Activated CD4-positive, alpha-beta T cell treated with anti-CD3 and anti-CD28 coated beads, Interleukin-2, amount 10 ng/mL, durations not matched to agents 7 days and 5 days (primary cell): ENCODE measurements at places on chromosomes 3 and 15.
A peak's percentile ranks its signal among the peaks of the same experiment; 100 is the strongest.

- DNase-seq, result no peak
- no peak overlapping the region for H3K27ac ChIP-seq
- H3K4me1 ChIP-seq, result peaks cover 27% of the 10 kb centered on the region
- H3K4me3 ChIP-seq, result no peak overlapping the region
These were observed 2.5 kb downstream of the TMEM266 start for GRCh38 chr15:76062286-76062685.

DNA sequence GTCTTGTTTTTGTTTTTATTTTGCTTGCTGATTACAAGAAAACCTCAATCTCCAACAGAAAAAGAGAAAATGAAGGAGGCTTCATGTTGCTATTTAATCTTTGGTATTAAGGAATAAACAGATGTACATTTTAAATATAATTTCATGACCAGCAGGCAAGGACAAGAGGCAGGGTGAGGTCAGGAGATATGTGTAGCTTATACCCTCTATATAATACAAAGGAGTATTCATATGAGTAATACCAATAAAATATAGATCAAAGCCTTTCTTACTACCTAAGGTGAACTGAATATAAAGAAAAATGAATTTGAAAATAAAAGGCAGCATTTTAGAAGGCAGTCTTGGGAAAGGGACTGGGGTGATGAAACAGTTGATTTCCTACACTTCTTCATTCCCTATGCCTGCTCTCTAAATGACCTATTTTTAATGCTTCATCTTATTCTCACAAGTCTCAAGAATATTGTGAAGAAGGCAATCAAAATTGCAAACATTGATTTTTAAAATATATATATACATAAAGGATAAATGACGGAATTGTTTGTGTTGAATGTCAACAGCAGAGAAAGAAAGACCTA, 8.6 kb upstream of the CBLB start:
- no peak for DNase-seq
- H3K27me3 ChIP-seq, result no peaks in the 10 kb centered on the region
- no peak overlapping the region for H3K4me3 ChIP-seq
- peaks cover 27% of the 10 kb centered on the region for H3K4me1 ChIP-seq

DNA sequence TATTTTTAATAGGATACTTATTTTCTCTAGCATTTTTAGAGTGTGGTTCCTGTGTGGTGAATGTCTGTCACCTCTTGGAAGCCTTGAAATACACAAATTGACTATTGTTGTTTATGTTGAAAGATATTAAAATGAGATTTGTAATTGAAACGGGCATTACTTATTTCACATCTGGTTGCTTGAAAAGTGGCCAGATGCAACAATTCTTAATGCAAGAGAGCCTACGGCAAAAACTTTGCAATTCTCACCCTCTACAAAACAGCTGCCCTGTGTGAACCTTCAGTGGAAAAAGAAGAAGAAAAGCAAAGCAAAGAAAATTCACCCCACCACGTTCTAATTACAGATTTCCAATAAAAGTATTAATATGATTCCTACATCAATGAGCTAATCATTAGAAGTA, 46.6 kb downstream of the PPARG start:
- H3K36me3 ChIP-seq, result no peaks in the 10 kb centered on the region
- no peak overlapping the region for H3K27ac ChIP-seq
- no peak overlapping the region for H3K4me3 ChIP-seq
- peaks cover 14% of the 10 kb centered on the region for H3K4me1 ChIP-seq
- peaks cover 2% of the 10 kb centered on the region for H3K27me3 ChIP-seq

DNA sequence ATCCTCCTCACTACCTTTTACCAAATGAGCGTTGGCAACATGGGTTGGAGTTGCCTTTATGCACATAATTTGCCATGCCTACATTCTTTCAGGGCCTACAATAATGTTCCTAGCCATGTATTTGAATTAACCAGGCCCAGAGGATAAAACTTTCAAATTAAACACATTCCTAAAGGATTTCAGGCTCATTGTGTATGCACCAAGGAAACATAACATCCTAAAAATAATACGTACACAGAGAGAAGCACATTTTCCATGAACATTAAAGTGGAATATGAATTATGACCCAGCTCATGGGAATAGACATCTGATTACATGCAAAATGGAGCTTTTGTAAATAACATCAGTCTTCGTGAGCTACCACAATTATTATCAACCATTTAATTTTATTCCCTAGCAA, 203.3 kb downstream of the RORA start:
- H3K4me3 ChIP-seq, result no peak overlapping the region
- DNase-seq, result no peak
- H3K36me3 ChIP-seq, result no peaks in the 10 kb centered on the region

GRCh38 chr3:115576325-115576875, 46.9 kb upstream of the GAP43 start:
- no peak overlapping the region for H3K4me3 ChIP-seq
- no peaks in the 10 kb centered on the region for H3K36me3 ChIP-seq
- no peak for DNase-seq
- no peaks in the 10 kb centered on the region for H3K4me1 ChIP-seq
- H3K27ac ChIP-seq, result no peak overlapping the region

DNA sequence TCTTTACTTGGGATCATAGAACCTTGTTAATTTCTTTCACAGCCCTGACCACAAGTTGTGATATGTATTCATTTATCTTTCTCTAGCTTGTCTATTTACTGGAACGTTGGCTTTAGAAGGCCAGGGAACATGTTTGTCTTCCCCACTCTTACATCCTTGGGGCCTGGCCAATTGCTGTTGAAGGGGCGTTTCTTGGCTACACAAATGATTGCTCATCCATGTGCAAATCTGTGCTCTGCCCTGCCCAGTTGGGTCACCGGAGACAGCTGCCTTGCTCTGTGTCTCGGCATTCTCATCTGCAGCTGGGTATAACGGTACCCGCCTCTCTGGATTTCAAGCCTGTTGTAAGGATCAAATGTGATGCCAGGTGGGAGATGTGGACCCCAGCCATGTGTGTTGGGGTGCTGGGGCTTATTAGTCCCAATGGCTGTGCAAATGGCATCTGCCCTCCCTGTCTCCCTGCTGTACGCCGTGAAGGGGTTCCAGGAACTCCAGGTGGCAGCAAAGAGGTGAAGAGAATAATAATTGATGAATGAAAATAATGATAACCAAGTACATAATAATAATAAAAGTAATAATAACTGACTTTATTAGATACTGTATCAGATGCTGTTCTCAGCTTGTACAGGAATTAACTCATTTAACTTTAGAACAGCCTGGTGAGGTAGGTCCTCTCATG, 24.0 kb upstream of the TLE3 start:
- no peaks in the 10 kb centered on the region for H3K4me1 ChIP-seq
- peaks cover 24% of the 10 kb centered on the region for H3K27me3 ChIP-seq
- no peak overlapping the region for H3K27ac ChIP-seq
- H3K36me3 ChIP-seq, result no peaks in the 10 kb centered on the region
- DNase-seq, result no peak

- H3K27me3 ChIP-seq, result peaks cover 25% of the 10 kb centered on the region
- peaks cover 4% of the 10 kb centered on the region for H3K36me3 ChIP-seq
- H3K27ac ChIP-seq, result no peak overlapping the region
- H3K4me1 ChIP-seq, result peaks cover 20% of the 10 kb centered on the region
- no peak for DNase-seq
These were observed 5.6 kb upstream of the TMEM62 start for GRCh38 chr15:43127752-43128151.

DNA sequence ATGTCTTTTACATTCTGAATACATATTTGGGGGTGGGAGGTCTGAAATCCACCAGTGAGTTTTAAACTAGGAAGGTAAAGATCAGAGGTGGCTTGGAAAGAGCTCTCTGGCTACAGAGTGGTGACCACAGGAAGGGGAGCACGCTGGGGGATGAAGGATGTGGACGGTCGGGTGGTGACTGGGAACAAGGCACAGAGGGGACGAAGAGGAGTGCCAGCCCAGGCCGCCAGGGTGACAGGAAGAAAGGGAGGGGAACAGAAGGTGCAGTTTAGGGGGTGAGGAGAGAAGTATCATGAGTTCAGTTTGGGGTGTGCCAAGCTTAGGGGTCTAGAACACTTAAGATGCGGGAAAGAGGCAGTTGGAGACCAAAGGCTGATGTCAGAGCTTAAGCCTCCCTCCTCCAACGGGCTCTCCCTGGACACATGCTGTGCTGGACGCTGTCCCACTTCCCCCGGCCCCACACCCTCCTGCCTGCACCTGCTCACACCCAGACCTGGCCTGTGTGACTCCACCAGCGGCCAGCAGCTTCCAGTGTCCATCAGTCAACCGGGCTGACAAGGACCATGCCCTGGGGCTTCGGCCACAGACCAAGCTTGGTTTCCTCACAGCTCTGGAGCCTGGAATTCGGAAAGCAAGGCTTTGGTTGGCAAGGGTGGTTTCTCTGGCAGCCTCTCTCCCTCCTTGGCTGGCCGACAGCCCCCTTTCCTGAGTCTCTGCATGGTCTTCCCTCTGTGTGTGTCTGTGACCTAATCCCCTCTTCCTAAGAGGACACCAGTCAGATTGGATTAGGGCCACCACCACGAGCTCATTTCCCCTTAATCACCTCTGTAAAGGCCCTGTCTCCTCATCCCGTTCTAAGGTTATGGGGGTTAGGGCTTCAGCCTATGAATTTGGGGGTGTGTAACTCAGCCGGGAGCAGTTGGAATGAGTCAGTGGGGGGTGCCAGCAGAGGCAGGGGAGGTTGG, 120.4 kb upstream of the IQSEC1 start:
- DNase-seq, result no peak
- no peak overlapping the region for H3K4me3 ChIP-seq
- peaks cover 32% of the 10 kb centered on the region for H3K4me1 ChIP-seq
- no peak overlapping the region for H3K27ac ChIP-seq
- H3K36me3 ChIP-seq, result peaks cover 4% of the 10 kb centered on the region

- H3K4me1 ChIP-seq, result peaks cover 34% of the 10 kb centered on the region
- H3K4me3 ChIP-seq, result no peak overlapping the region
- peak overlapping the region; percentile 11 for H3K27ac ChIP-seq
- no peaks in the 10 kb centered on the region for H3K27me3 ChIP-seq
- no peak for DNase-seq
These were observed 816.3 kb upstream of the CFAP20DC start for GRCh38 chr3:59866076-59866475.

GRCh38 chr3:192727032-192727847, at the start of gene FGF12:
TSS of gene FGF12 (minus strand) at chr3:192727541.
- peaks cover 4% of the 10 kb centered on the region for H3K4me1 ChIP-seq
- H3K27ac ChIP-seq, result no peak within 1 kb of the TSS
- peaks cover 22% of the 10 kb centered on the region for H3K27me3 ChIP-seq
- H3K4me3 ChIP-seq, result no peak within 1 kb of the TSS
- H3K36me3 ChIP-seq, result no peaks in the 10 kb centered on the region

GRCh38 chr15:59322056-59322759, 50.5 kb downstream of the MYO1E start:
- peaks cover 9% of the 10 kb centered on the region for H3K27me3 ChIP-seq
- no peak overlapping the region for H3K4me3 ChIP-seq
- peaks cover 14% of the 10 kb centered on the region for H3K4me1 ChIP-seq
- DNase-seq, result no peak

DNA sequence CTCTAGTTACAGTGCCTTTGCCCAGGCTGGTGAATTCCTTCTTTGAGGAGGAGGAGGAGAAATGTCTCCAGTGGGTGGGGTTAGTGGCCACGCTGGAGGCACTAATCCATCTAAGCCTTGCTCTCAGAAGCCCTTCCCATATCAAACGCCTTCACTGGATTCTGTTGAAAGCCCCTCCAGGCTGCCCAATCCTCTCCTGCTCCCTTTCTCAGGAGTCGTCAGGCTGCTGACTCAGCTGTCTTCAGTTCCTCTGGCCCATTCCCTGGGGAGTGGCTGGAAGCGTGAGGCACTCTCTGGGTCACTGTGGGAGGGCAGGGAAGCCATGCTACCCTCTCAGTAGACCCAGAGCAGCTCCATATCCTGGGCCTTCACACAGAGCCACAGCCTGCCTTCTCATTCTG, 2.7 kb downstream of the AP2M1 start:
- peaks cover 39% of the 10 kb centered on the region for H3K4me1 ChIP-seq
- H3K27ac ChIP-seq, result no peak overlapping the region
- peaks cover 45% of the 10 kb centered on the region for H3K36me3 ChIP-seq

- H3K36me3 ChIP-seq, result no peaks in the 10 kb centered on the region
- no peak overlapping the region for H3K27ac ChIP-seq
- DNase-seq, result no peak
- H3K27me3 ChIP-seq, result no peaks in the 10 kb centered on the region
- H3K4me3 ChIP-seq, result no peak overlapping the region
- no peaks in the 10 kb centered on the region for H3K4me1 ChIP-seq
These were observed 570.2 kb upstream of the ALCAM start for GRCh38 chr3:104796556-104796955.

DNA sequence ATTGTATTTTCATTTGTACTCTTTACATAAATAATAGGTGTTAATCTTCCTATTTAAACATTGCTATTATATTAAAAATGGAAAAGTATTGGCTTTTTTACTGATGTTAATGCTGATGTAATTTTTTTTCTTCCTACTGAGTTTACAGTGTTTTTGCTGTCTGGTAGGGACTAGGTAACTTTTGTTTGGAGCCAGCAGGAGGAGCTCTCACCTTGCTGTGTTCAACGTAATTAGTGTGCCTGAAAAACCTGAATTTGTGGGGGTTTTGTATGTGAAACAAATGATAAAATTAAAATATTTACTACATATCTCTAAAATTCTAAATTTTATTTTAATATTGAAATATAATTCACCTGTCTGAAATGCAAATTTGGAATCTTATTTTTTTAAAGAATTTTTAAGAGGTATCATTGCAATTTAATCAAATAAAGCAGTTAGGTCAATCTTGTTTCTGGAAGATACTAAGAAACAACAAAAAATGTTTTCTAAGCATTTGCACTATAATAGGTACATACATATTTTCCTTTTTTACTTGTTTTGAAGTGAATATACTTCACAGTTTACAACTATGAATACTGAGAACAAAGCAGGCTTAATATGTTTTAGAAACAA, 48.8 kb downstream of the EPHA6 start:
- H3K27ac ChIP-seq, result no peak overlapping the region
- no peak overlapping the region for H3K4me3 ChIP-seq
- H3K4me1 ChIP-seq, result no peaks in the 10 kb centered on the region
- H3K27me3 ChIP-seq, result peaks cover 2% of the 10 kb centered on the region
- peak; percentile 8 for DNase-seq
- H3K36me3 ChIP-seq, result no peaks in the 10 kb centered on the region

DNA sequence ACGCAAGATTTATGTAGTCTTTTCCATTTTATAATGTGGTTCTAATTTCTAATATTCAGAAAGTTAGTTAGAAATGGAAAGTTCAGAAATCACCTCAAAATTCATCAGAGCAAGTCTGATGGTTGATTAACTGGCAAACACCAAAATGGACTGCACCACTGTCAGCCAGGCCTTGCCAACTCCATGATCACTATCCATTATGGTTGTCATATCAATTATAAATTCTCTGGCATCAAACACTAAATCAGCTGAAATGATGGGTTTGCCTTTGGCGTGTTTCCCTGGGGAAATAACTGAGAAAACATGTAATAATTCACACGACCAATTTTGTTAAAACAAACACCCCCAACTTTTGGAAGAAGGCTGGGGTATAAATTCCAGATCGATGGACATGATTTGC, 219.4 kb downstream of the CDIN1 start:
- no peak for DNase-seq
- no peak overlapping the region for H3K4me3 ChIP-seq
- no peaks in the 10 kb centered on the region for H3K36me3 ChIP-seq
- no peaks in the 10 kb centered on the region for H3K27me3 ChIP-seq
- no peak overlapping the region for H3K27ac ChIP-seq

GRCh38 chr15:40633178-40633577, 39.1 kb downstream of the KNL1 start:
- DNase-seq, result no peak
- no peaks in the 10 kb centered on the region for H3K4me1 ChIP-seq
- H3K36me3 ChIP-seq, result peaks cover 32% of the 10 kb centered on the region

GRCh38 chr15:99928429-99928981, 195.3 kb upstream of the LYSMD4 start:
- H3K27ac ChIP-seq, result peak overlapping the region; percentile 92
- peaks cover 16% of the 10 kb centered on the region for H3K4me1 ChIP-seq
- H3K4me3 ChIP-seq, result peak overlapping the region; percentile 86
- H3K36me3 ChIP-seq, result no peaks in the 10 kb centered on the region
- DNase-seq, result peak; percentile 82
